Activated CD4-positive, alpha-beta T cell treated with anti-CD3 and anti-CD28 coated beads, Interleukin-2, amount 50 U/mL, for 4 hours (primary cell): ENCODE measurements at places on chromosomes 6 and 20.

DNA sequence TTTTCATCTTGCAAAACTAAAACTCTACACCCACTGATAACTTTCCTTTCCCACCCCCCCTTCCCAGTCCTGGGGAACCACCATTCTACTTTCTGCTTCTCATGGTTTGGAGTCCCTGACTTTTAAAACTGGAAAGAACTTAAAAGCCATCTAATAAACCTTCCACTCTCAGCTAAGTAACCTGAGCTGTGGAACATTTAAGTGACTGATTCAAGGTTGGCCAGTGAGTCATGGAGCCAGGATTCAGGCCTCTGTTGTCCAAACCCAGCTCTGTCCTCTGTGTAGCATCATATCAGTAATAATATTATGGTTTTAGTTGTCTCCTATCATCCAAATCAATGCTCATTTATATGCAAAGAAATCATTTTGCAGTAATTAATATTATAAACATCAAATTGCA lies 176.0 kb upstream of the NT5E start:
- no peak for DNase-seq

- no peak for DNase-seq
Measured at GRCh38 chr6:81384921-81385320, 367.6 kb downstream of the TENT5A start.

DNA sequence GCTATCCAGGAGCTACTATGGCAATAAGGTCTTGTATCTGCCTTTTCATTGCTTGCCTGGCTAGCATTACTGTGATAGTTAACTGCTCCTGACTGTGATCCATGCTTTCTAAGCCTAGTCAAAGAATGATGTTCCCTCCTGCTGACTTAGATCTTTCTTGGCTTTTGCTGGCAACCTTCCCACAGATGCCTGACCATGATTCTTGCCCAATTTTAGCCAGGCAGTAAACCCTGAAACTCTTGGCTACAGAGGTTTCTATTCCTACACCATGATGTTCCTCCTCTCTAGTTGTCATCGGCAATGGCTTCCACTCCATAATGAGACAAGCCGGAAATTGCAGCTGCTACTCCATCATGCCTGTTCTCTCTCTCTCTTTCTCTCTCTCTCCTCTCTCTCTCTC lies 238.1 kb downstream of the HAO1 start:
- no peak for DNase-seq

DNA sequence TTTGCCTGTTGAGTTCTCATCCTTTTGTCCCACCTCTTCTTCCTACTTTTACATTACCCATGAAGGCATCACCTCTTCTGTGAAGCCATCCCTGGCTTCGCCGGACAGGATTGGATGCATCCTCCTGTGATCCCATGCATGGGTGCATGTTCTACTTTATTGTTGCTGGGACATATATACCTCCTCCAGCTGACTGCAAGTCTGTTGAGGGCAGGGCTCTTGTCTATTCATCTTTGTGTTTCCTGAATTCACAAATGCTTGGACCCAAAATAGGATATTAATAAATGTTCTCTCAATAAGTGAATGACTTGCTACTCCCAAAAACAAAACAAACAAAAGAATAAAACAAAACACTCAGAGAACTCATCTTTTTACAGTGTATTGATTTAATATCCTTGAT lies 5.1 kb downstream of the MYB start:
- DNase-seq = no peak

DNA sequence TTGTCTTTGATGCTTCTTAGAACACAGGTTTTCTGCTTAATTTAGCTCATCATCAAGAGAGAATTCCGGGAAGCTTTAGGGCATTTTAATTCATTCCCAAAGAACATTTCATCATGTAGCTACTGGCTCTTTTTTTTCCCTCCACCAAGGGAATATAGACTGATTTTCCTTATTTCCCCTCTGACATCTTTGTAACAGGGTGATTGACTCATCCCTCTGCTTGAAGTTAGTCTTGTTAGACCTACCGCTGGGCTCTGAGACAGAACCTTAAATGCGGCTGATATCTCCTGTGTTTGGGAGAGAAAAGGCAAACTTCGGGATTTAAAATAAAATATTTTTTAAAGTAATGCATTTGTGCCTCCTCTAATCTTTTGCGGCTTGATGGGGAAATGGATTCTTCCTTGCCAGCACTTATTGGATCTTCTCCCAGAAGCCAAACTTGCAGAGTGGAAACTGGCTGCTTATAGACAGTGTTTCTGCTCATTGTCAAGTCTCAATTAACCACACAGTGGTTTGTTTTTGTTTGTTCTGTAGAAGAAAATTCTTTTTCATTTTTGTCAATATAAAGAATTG lies 272.7 kb upstream of the PLCB4 start:
- DNase-seq = no peak

DNA sequence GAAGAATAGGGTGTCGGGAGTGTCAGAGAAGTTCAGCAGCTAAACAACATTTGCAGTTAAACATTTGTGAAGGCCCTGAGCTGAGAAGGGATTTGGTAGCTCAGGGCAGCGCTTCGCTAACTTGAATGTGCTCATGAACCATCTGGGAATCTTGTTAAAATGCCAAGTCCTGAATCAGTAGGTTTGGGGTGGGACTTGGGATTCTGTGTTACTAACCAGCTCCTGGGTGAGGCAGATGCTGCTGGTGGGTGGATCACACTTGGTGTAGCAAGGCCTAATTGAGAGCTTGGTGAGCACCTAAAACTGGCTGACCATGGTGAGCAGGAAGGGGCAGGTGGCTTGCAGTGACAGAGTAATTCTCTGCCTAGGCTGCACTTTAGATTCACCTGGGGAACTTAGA lies 5.9 kb downstream of the PTPRA start:
- DNase-seq = no peak

- no peak for DNase-seq
Measured at GRCh38 chr6:148422085-148422484, 79.4 kb downstream of the SASH1 start.

DNA sequence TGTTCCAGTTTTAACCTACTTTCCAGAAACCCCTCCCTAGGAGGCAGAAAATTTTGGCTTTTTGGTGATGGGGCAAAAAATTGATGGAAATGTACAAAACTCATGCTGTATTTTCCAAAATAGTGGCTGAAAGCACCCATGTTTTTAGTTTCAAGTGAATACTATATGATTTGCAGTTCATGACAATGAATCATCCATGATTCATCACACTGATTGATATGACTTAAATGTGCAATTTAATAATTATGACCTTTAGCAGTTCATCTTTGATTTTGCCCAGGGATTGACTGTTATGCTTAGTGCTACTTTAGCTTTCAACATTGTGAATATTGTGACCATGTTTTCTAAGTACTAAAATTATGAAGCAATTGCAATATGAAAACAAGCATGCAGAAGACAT lies 478.7 kb downstream of the HTR1B start:
- DNase-seq = no peak

- DNase-seq = no peak
Measured at GRCh38 chr6:63582579-63583231, 10.4 kb downstream of the LOC128125822 start.

- no peak for DNase-seq
Measured at GRCh38 chr6:10144772-10145171, 270.1 kb downstream of the TFAP2A start.

- no peak for DNase-seq
Measured at GRCh38 chr6:143335865-143336264, 114.6 kb downstream of the ADAT2 start.

GRCh38 chr6:157323255-157323965 lies at the start of gene TMEM242:
TSS of gene TMEM242 (minus strand) at chr6:157323519. CDS start at chr6:157323499, 20 bp downstream.
- peak; percentile 82 for DNase-seq

- no peak for DNase-seq
Measured at GRCh38 chr6:2426561-2427340, 181.3 kb upstream of the GMDS start.

DNA sequence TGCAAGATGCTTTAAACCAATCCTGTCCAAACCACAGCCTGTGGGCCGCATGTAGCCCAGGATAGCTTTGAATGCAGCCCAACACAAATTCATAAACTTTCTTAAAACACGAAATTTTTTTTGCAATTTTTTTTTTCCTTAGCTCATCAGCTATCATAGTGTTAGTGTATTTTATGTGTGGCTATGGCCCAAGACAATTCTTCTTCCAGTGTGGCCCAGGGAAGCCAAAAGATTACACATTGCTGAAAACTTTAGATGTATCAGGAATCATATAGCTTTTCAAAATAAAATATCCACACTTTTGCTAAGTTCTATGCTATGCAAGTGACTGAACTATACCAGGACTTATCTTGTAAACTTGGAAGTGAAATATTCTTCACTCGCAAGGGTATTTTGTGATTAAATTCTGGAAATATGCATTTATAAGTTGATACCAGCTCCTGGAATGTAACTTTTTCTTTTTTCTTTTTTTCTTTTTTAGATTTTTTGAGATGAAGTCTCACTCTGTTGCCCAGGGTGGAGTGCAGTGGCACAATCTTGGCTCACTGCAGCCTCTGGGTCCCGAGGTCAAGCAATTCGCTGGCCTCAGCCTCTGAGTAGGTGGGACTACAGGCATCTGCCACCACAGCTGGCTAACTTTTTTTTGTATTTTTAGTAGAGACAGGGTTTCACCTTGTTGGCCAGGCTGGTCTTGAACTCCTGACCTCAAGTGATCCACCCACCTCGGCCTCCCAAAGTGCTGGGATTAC lies 49.8 kb downstream of the MTHFD1L start:
- DNase-seq = no peak

GRCh38 chr6:43221046-43221972 lies 8.0 kb downstream of the DNPH1 start:
- no peak for DNase-seq

- DNase-seq = no peak
Measured at GRCh38 chr6:68054756-68055155, 580.3 kb upstream of the ADGRB3 start.

GRCh38 chr6:157267109-157267611 lies 56.2 kb downstream of the TMEM242 start:
- DNase-seq = no peak

GRCh38 chr20:931401-931800 lies 15.3 kb upstream of the ANGPT4 start:
- no peak for DNase-seq

GRCh38 chr20:20761301-20761700 lies 48.9 kb upstream of the RALGAPA2 start:
- DNase-seq = no peak

GRCh38 chr6:153511896-153512496 lies 380.9 kb upstream of the RGS17 start:
- no peak for DNase-seq

GRCh38 chr20:49610691-49611538 lies 43.0 kb upstream of the PTGIS start:
- DNase-seq = peak; percentile 60

- no peak for DNase-seq
Measured at GRCh38 chr6:136641166-136641565, 90.9 kb upstream of the MAP7 start.

DNA sequence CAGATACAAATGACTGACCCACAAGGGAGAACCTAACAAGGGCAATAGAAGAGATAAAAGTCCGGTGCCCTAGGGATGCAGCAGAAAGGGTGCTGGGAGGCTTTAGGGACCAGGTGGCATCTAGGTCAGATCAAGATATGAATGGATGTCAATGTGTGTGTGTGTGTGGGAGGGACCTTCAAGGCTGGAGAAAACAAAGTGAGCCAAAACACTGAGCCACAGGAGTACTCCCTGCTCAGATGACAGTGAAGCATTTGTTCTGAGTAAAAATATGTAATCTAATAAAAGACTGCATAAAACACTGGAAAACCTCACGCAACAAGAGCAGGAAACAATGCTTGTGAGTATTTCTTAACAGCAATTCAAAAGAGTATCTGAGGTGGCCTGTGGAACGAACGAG lies 28.2 kb downstream of the ZNF337 start:
- no peak for DNase-seq

GRCh38 chr6:88141561-88142296 lies 24.4 kb downstream of the CNR1 start:
- DNase-seq = no peak

- no peak for DNase-seq
Measured at GRCh38 chr6:153013438-153013837, 10.9 kb upstream of the MTRF1L start.

GRCh38 chr6:84769306-84769705 lies 4.9 kb upstream of the TBX18 start:
- DNase-seq = no peak

DNA sequence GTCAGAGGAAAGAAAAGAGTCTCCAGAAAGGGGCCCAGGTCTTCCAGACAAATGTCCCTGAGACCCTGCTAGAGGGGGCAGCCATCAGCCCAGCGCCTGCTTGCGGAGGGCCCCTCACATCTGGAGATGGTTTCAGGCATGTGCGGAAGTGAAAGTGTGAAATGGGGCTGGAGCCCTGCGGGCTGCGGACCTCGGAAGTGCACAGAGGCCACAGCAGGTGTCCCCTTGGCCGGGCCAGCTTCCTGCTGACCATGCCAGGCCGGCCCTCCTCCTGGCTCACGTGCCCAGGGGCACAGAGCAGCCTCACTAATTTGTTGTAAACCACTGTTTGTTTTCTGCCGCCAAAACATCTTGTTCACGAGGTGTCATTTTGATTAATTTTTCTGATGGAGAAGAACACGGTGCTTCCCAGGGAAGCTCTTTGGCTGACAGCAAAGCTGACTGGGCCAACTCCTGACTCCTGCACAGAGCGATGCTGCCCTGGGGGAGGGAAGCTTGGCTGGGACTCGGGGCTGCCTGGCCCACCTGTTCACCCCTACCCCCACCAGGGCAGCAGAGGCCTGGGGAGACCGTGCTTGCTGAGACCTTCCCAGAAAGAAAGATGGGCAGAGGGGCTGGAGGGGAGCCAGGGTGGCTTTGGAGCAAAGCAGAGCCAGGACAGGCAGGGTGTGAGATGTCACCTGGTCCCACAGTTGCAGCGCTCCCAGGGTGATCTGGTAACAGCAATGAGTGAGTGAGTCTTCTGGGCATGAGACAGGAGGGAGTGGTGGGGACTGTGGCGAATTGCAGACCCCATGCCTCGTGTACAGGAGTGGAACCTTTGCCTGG lies 54.2 kb downstream of the BCAS4 start:
- no peak for DNase-seq

DNA sequence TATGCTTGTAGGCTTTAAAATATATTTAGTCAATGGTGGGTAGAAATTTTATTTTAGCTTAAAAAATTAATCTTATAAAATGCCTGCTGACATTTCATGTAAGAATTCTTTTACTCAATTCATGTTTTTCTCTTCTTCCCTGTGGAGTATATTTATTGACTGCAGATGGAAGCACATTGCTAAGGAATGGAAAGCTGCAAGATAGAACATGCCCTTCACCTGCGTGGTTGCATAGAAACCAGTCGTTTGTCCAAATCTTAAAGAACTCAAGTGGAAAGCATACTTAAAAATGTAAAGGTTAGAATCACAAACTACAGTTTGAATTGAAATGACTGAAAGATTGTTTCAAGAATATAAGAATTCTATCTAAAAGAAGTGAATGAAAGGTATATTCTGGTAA lies 30.7 kb downstream of the C6orf163 start:
- DNase-seq = no peak
